ENCODE measurements at places on chromosomes 1 and 21.
A peak's percentile ranks its signal among the peaks of the same experiment; 100 is the strongest.

DNA sequence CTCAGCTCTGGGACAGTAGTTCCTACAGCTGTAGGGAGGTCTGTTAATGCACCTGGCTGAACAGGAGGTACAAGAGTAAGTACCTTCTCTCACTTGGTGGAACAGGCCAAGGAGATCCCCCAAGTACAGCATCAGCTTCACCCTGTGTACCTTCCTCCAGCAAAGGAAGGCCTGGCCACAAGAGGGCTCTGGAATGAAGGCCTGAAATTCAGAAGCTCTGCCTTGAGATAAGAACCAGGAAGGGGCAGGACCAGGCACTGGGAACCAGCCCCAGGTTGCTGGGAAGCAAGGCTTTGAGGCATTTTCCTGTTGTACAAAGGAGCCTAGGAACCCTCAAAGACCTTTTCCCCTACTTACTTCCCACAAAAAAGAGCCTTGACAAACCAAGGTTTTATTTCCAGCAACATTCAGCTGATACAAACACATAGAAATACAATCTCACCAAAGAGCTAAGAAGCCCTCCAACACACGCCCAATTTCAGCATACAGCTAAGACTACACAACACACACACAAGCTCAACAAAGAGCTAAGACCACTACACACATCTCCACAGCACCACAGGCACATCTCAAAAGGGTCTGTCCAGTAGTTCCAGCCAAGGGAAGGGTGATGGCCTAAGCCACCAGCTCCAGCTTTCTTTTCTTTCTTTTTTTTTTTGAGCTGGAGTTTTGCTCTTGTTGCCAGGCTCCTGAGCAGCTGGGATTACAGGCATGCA lies 23.5 kb downstream of the F11R start:
- DNase-seq = peak; percentile 43

GRCh38 chr1:184025242-184025675 lies 12.3 kb downstream of the COLGALT2 start:
- DNase-seq = no peak

DNA sequence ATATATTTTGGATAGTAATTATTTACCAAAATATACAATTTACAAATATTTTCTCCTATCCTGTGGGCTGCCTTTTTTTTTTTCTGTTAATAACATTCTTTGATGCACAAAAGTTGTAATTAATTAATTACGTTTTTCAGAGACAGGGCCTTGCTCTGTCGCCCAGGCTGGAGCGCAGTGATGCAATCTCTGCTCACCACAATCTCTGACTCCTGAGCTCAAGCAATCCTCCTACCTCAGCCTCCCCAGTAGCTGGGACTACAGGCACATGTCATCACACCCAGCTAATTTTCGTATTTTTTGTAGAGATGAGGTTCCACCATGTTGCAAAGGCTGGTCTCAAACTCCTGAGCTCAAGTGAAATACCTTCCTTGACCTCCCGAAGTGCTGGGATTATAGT lies 21.3 kb upstream of the ZMYM4 start:
- no peak for DNase-seq

DNA sequence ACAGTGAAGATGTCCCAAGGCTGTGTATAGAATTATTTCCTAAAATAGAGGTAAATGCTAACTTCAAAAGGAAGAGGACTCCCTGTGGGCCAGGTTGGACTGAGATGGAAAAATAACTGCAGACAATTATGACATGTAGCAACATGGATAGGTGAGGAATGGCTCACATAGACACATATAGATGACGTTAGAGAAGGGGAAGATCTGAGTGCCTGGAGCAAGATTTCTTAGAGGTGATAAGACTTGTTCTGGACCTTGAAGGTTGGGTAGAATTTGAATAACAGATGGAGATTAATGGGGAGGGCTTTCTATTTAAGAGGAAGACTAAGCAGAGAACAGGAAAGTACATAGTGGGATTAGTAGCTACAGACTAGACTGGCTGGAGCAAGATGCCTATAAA lies 76.9 kb downstream of the C1orf21 start:
- DNase-seq = no peak

DNA sequence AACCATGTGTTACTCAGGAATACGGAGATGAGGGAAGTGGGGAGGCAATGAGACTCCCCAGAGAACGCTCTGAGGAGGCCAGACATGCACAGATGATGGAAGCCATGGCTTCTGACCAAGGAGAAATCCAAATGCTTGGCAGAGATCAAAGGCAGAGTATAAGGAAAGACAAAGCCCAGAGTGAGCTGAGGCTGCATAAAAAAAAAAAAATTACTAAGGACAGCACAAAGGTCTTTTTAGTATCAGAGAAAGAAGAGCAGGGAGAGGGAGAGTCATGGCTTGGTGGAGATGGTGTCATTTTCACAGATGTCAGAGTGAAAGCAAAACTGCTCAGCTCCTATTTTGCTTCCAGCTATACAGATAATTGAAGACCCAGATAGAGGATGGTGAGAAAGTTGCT lies 8.1 kb upstream of the NCF2 start:
- DNase-seq = no peak

DNA sequence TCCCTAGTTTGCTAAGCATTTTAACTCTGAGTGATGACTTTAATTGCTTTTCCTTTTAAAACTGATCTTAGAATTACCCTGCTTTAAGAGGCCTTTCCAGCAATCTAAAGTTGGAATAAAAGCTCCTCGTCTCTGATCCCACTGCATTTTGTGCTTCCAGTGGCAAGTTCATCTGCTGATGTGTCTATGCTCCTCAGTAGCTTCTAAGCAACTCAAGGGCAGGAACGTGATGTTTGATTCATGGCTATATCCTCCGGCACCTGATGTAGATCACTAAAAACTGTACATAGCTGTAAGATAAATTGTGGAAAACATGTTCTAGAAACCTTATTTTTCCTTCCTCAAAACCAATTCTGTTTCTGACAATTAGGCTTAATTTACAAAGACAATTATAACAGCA lies 12.5 kb downstream of the CYYR1 start:
- no peak for DNase-seq

DNA sequence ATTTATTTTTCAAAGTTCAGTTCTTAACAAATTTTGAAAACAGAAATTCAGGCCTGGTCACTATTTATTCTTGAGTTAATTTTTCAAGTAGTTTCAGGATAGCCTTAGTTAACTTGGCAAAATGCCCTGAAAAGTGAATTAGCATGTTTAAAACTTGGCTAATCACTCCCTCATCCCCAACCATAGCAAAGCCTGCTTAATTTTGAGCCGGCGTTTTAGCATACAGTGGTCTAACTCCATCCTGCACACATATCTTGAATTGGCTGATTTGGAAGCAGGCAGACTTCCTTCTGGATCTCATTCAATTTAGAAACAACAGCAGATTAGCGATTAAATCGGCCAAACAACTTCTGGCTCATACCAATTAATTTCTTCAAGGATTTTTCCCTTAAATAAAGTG lies 439.2 kb downstream of the PTBP2 start:
- DNase-seq = no peak

- DNase-seq = no peak
Measured at GRCh38 chr1:62484824-62485468, 48.1 kb downstream of the USP1 start.

DNA sequence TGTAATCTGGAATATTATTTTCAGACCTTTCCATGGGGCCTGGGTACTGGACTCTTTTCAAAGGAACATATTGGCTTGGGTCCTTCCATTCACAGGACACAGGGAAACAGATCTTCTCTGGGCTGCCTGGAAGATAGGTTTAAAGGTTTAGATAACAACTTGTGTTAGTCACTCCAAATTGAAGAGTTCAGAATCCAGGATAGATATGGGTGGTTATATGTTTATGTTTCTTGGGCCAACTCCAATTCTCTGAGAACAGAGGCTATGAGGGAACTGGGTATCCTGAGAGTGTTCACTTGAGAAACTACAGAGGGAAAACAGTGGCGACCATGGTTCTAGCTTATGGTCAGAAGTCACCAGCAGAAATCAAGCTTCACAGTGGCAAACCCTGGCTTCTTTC lies 8.7 kb upstream of the PIGM start:
- DNase-seq = no peak

DNA sequence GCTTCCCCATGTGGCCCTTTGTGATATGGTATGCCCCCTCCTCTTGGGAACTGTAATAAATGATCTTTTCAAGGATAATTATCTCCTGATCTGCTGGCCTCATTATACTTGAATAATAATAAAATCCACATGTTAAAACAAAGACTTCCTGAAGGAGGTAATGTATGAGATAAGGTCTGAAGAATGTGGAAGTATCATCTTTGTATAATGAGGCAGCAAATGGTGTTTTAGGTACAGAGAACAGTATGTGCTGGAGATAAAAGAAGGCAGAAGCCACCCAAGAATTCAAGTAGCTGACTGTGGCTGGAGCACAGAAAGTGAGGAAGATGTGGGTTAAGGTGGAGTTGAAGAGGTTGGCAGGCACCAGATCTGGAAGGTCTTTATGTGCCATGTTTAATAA lies 12.8 kb upstream of the COG2 start:
- DNase-seq = no peak

- DNase-seq = no peak
Measured at GRCh38 chr1:56094168-56094567, 485.2 kb downstream of the PLPP3 start.

GRCh38 chr1:19208710-19209438 lies 1.2 kb downstream of the UBR4 start:
- no peak for DNase-seq

DNA sequence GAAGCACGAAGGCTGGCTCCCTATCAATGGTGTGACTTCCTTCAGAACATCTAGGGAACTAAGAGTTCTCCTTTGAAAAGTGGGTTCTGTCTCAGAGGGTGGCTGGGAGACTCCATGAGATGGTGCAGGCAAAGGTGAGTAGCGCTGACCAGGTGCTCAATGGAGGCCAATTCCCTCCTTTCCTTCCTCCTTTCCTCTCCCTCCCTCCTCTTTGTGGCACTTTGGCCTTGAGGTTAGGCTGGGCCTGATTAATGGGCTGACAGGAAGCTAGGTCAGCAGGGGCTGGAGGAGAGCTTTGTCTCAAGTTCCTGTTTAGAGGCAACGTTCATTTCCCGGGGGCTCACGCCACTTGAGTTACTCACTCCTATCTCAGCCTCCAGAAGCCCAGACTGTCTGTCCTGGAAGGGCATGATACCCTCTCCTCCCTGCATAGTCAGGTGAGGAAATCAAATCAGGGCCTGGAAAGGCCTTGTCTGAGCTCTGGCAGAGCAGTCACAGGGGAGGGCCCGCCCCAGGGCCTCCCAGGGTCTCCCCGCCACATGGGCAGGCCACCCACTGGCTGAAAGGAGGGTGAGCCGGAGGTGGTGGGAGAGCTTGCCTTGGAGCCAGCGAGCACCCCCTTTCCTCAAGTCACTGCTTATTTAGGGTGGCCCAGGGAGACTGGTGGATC lies 58.4 kb upstream of the SSBP3 start:
- peak; percentile 32 for DNase-seq

- no peak for DNase-seq
Measured at GRCh38 chr1:84584126-84584525, 9.9 kb upstream of the CTBS start.

- no peak for DNase-seq
Measured at GRCh38 chr1:221664253-221664652, 77.6 kb downstream of the DUSP10 start.

GRCh38 chr1:16167331-16168143 lies 11.7 kb upstream of the EPHA2 start:
- DNase-seq = no peak

- no peak for DNase-seq
Measured at GRCh38 chr21:46229923-46230260, 1.3 kb upstream of the LSS start.

- DNase-seq = no peak
Measured at GRCh38 chr1:225430301-225430700, 2.5 kb upstream of the LBR start.

- DNase-seq = no peak
Measured at GRCh38 chr1:23868557-23869016, 497 bp upstream of the FUCA1 start.

- no peak for DNase-seq
Measured at GRCh38 chr1:31122101-31122735, 56.7 kb upstream of the PUM1 start.

- DNase-seq = no peak
Measured at GRCh38 chr1:200883118-200883517, 10.3 kb downstream of the GPR25 start.

DNA sequence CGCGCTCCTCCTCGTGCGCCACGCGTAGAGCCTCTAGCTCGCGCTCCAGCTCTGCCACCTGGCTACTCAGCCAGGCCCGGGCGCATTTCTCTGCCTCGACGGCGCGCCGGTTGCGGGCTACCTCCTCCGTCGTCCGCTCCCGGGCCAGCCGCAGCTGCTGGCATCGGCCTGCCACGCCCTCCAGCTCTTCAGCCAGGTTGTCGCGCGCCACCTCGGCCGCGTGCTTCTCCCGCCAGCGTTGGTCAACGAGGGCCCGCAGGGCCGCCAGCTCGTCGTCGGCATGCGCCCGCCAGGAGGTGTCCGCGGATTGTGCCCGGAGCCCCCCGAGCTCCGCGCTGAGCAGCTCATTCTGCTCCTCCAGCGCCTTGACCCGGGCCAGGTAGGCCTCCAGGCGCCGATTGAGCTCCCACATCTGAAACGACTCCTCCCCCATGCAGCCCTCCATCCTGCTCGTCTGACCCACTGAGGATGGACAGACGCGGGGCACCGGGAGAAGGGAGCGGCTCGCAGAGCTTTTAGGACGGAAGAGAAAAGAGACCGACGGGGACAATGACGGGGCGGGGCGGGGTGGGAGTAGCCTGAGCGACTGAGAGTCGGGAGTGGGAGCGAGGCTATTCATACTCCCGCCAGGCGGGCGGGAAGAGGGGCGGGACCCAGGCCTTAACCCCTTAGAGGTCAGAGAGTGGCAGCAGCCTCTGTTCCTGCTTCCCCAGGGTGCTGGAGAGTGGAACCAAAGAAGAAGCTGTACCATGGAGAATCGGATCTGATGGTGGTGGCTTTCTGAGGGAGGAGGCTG lies at the start of gene NES:
Gene NES (minus strand): TSS at position 588 of the 796 bp plus-strand sequence. CDS start 143 bp downstream, at position 445.
- peak; percentile 65 for DNase-seq

Data from NCI-H1417 (cell line).